ENCODE measurements at places on chromosomes 12 and 14.
A peak's percentile ranks its signal among the peaks of the same experiment; 100 is the strongest.

GRCh38 chr14:80959496-80959895 lies 4.1 kb downstream of the TSHR start:
- DNase-seq: peak; percentile 61

DNA sequence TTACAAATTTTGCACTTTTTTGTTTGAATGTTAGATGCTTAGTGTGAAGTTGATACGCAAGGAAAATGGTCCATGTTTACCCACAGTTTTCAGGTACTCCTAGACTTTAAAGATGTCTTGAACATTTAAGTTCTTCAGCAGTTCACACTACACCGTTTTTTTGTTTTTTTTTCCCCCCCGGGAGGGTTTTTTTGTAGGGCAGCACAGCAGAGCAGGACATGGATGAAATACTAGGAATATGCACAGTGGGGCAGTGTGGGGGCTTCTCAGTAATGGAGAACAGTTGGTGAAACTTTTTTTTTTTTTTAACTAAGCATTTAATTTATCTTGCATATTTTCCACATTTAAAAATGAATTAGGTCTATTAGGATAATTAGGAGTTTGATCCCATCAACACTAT lies 4.9 kb downstream of the RAN start:
- no peak for DNase-seq

GRCh38 chr12:115297445-115297844 lies 613.5 kb upstream of the TBX3 start:
- DNase-seq: no peak

DNA sequence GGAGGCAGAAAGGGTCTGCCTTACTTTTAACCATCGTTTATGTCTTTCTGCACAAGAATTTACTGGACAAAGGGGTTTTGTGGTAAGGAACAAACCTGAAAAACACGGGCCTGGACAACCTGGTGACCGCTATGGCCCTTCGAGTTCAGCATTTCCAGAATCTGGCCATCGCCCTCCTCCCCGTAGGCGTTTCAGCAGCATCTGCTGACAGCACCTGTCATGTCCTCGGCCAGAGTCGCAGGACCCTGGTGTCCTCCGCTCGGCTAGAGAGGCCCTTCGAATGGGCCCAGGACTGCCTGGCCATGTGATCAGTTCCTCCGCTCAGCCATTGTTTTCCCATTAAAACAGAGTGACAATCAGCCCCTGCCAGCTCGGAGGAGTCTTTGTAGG lies 142.8 kb upstream of the FKBP4 start:
- DNase-seq: no peak

DNA sequence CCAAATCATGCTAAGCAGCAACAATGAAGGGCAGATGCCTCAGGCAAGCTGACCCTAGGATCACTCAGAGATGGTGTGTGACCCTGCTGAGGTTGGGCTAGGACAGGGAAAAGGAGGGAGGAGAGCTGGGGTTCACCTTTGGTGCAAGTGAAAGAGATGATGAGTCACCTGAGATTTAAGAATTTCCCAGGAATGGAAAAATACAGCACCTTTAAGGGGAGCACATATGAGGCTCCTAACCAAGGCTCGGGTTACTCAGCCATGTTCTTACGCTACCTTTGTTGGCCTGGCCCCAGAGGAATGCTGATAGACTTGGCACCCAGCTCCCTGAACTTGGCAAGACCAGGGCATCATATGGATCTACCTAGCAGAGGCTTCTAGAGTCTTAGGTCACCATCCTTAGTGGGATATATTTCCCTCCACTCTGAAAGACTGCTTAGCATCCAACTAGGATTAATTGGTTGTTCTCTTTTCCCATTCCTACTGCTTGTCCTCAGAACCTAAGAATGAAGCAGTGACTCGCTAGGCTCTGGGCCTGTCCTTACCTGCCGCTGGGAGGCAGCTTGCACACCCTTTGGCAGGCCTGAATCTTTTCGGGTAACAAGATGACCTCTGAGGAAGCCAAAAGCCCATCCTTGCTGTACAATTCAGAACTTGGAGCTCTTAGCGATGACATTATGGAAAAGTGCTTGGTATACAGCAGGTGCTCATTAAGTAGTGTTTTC lies 4.0 kb upstream of the NAA25 start:
- peak; percentile 53 for DNase-seq

All from activated CD8-positive, alpha-beta memory T cell treated with anti-CD3 and anti-CD28 coated beads, Interleukin-2, amount 50 U/mL, for 48 hours (primary cell).